Thoracic aorta (tissue), 2 donors: ENCODE measurements at places on chromosomes 2 and 18.

- DNase-seq = no peak
Observed at GRCh38 chr18:35662293-35663062, 80.9 kb downstream of the GALNT1 start.

GRCh38 chr2:64915510-64915900 is 73.7 kb upstream of the SLC1A4 start:
- DNase-seq = no peak

GRCh38 chr2:9400268-9401058 is 22.9 kb downstream of the ITGB1BP1 start:
- no peak for DNase-seq

DNA sequence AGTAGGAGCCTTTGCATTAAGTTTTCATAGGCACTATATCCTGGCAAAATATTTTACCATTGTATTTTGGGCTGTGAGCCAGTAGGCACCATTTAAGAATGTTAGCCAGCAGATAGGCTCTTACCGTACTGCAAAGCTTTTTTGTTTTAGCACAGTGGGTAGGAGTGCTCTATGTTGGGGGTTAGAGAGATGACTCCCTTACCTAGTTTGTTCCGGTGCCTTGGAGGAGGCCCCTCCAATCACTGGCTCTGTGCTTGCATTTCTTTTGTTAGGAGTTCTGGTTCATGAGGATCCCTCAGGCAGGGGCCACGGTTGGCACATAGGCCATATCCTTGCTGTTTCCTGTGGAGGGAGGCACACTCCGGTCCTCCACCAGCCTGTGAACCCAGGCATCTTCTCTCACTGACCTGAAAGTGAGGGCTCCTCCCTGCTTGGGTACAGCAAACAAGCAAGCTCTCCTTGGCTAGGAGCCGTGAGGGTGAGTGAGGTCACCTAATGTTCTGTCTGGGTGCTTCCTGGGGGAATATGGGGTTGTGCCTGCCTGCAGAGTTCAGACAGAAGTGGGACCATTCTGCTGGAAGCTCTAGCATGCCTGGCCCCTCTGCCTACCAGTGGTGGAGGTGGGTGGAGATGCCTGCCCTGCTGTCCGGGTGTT is 29.8 kb downstream of the LTBP1 start:
- no peak for DNase-seq

DNA sequence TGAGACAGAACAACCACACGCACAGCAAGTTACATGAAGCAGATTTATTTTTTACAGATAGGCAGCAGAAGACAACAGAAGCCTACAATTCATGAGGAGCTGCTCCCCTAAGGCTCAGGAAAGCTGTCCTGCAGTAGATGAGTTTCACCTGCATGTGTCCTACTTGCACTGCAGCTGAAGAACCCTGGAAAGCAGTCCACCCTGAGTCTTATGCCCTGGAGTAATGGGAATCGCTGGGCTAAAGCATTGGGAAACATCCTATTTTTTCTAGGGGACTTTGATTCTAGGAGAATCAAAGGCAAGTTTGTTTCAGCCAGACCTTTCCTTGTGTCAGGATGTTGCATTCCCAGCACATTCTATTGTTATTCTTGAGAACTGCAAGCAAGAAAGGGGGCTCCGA is 304.8 kb downstream of the LRATD1 start:
- no peak for DNase-seq

GRCh38 chr2:62928015-62928414 is 122.6 kb upstream of the OTX1 start:
- no peak for DNase-seq

DNA sequence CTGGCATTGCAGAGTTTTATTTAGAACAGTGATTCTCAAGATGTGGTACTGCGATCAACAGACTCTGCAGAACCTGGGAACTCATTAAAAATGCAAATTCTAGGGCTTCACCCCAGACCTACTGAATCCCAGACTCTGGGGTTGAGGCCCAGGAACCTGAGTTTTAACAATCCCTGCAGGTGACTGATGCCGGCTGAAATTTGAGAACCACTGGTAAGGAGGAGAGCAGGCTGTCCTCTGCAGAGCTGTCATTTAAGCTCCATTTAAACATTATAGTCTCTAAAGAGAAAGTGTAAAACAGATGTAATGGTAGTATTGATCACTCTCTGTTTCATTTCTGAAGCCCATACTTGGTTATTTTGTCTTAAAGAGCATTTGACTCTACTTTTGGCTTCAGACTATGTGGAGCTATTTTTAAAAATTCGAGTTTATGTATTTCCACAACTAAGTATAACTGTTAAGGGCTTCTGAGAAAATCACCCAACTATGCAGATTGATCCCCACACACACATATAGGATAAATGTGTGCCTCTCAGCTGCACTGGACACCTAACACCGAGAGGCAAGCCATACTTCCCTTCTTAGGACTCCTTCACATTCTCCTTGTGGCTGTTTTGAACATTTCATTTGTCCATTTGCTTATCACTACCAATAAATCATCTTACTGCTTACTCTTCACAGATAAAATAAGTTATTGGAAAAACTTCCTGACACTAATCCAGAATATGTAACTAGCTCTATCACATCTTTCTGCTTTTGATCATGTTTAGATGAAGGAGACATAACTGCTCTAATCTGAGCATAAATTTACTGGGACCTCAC is 487.5 kb downstream of the DLGAP1 start:
- DNase-seq = no peak

DNA sequence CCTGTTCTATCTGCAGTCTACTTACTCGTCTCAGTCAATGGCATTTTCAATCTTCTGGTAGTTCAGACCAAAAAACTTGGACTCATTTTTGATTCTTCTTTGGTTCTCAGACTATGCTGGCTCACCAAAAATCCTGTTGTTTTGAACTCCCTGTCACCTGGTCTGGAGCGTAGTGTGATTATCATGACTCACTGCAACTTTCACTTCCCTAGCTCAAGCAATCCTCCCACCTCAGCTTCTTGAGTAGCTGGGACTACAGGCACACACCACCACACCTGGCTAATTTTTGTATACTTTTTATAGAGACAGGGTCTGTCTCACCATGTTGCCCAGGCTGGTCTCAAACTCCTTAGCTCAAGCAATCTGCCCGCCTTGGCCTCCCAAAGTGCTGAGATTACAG is 163.3 kb upstream of the CDH7 start:
- no peak for DNase-seq

GRCh38 chr2:237474931-237475703 is 11.9 kb upstream of the MLPH start:
- no peak for DNase-seq

- DNase-seq = no peak
Observed at GRCh38 chr18:61141691-61142090, 191.5 kb upstream of the CDH20 start.

- DNase-seq = no peak
Observed at GRCh38 chr2:85951351-85952067, 62.7 kb upstream of the ST3GAL5 start.

DNA sequence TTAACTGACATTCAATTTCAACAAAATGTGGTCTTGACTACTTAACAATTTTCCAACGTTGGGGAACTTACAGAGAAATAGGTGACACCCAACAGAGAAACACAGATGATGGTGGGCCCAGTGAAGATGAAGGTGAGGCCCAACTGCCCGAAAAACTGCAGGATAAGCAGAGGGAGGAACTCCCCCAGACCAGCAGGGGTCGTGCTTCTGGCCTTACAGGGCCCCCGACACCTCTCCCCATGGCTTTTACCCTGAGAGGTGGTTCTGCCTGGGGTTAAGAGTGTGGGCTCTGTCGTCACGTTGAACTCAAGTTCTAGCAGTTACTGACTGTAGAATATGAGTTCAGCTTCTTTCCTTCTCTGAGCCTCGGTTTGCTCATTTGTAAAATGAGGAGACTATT is 119.5 kb upstream of the SMIM21 start:
- no peak for DNase-seq

- DNase-seq = no peak
Observed at GRCh38 chr2:129233166-129233565, 746.3 kb upstream of the RAB6C start.
